ENCODE measurements at places on chromosomes 4 and X.

DNA sequence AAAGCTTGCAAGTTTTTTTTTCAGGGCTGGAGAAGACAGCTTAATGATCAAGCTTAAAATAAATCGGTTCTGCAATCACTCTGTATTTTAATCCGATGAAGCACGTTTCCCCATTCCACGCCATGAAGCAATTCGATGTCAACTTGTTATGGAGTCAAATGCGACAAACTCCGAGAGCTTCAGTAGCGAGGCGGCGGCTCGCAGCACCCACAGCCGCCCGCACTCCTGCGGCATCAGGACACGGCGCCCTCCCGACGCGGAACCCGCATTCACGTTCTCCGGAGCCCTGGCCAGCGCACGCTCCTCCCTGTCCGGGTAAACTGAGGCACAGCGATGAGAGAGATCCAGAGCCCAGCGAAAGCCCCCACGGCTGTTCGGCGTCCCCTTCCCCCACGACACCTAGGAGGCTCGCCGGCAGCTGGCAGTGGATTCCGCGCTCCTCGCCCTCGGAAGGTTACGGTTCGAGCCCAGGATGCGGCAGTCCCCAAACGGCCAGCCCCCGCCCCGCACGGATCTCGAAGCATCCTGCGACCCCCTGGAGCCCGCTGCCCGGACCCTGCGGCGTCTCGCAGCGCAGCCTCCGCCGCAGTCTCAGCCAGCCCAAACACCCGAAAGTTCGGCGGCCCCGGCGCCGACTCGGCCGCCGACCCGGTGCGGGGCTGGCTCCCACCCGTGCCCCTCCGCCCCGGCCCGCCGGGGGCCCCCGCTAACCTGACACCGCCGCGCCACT lies 507 bp downstream of the MFAP3L start:
- DNase-seq, result no peak

GRCh38 chr4:118776157-118776954 lies 59.6 kb downstream of the SEC24D start:
- no peak for DNase-seq

DNA sequence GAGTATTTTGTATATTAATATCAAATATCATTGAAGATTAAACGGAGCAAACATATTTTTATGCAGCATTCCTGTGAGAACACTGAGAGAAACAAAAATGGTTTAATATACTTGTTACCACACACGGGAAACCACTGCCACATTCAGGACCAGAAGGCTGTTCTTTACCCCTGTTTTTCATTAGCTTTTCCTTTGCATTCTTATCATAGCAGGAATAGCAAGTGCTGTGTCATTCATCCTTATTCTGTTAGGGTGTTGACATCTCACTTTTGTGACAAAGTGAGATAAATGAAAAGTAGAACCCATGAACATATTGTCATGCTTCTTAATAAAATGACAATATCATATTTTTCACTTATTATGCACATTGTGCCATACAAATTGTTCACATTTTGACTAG lies 212.4 kb upstream of the NDST4 start:
- no peak for DNase-seq

DNA sequence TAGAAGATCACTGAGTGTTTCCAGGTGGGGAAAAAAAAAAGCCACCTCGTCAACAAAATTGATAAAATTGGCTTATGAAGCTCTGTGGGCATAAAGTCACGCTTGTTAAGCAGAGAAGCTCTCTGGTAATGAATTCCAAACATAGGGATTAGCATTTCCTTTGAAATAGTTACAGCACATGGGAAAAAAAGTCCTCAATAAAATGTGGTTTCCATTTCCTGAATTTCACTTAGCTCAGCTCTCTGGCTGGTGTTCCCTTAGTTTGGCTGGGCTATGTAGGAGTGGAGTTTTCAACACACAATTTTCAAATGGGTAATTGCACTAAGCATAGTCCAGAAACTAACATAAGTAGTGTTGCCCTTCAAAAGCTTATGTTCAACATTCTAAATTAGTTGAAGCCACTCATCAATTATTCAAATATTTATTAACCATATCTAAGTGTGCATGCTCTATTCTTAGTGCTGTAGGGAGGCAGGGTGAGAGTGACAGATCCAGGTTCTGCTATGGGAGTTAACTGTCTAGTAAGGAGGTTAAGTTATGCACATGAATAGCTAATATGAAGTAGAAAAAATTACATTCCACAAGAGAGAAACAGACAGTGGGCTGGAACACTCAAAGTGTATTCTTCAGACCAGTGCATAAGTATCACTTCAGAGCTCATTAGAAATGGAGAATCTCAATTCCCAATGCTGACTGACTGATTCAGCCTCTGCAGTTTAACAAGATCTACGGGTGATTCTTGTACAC lies 445.7 kb downstream of the SMARCA1 start:
- DNase-seq, result no peak

DNA sequence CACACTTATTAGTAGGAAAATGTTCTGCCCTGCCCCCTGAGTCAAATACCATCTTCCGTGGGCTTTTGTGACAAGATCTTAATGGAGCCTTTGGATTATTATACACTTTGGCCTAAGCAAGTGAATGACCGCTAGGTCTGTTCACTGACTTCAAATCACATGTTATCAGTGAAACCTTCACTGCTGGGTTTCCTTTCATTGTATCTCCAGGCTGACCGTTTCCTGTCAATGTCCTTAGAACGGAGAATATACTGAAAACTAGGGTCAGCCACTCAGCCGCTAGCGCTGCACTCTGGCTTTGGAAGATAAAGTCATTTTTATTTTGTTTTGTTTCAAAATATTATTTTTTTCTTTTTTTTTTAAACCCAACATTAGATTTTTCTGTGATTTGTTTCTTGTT lies 107.0 kb upstream of the TLL1 start:
- DNase-seq, result no peak

DNA sequence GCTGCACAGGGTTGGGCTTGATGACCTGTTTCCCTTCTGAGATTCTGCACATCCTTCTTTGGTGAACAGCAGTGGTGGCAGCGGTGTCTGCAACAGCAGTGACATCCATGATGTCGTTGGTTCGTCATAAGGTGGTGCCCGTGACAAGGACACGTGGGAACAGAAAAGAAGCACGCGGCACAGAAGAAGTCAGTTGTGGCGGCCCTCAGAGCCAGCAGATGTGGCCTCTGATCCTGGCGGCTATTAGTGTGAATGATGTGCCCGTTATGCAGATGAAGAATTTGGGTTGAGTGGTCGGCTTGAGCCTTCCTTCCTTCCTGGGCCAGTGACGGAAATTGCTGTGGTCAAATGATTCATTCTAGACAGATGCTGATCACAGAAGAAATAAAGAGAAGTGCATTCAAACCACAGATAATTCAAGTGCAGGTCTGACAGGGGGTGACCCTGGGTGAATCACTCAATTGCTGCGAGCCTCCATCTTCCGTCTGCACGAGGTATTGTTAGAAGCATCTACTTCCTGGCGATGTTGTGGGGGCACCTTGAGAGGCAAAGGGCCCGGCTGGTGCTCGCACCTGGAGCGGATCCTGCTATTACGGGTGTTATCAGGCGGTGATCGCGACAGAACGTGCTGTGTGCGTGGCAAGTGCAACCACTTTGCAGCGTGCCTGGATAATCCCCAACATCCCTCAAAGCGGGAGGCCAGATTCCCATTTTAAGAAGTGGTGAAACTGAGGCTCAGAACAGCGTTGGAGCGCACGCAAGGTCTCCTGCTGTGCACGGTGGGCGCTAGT lies 215.2 kb upstream of the PSAPL1 start:
- DNase-seq, result no peak

GRCh38 chr4:169027663-169028062 lies 17.6 kb upstream of the CBR4 start:
- no peak for DNase-seq

DNA sequence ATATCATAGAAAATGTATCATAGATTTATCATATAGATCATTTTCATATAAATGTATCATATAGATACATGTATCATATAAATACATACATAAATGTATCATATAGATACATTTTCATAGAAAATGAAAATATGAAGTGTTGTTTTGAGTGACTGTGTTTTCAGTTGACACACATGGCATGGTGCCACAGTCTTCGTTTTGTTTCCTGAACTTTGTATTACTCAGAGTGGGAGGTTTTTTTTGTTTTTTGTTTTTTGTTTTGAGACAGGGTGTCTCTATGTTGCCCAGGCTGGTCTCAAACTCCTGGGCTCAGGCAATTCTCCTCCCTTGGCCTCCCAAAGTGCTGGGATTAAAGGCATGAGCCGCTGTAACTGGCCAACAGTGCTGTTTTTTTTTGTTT lies 3.9 kb downstream of the RBM10 start:
- DNase-seq, result no peak

GRCh38 chrX:8820910-8821527 lies 19.8 kb upstream of the FAM9A start:
- no peak for DNase-seq

DNA sequence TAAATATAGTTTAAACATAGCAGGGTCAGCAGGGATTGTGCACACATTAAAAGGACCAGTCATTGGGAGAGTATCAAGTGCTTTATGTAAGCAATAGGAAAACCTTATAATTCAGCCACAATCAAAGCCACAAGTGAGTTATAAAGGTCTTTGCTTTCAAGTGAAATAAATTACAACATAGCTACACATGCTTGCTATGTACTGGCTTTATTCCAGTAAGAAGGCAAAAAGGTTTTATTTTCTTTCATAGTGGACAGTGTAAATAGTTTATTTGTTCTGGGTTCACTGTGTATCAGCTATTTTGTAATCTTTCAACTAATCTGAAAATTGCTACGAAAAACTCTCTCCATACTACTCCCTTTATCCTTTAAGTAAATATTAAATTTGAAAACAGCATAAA lies 691.4 kb downstream of the PCDH7 start:
- no peak for DNase-seq

- no peak for DNase-seq
Observed at GRCh38 chr4:120007191-120007871, 59.3 kb downstream of the MAD2L1 start.

GRCh38 chr4:99117876-99118693 lies 26.0 kb downstream of the ADH4 start:
- DNase-seq, result peak; percentile 11

GRCh38 chrX:21985332-21985777 lies 44.8 kb downstream of the SMS start:
- DNase-seq, result peak; percentile 43

DNA sequence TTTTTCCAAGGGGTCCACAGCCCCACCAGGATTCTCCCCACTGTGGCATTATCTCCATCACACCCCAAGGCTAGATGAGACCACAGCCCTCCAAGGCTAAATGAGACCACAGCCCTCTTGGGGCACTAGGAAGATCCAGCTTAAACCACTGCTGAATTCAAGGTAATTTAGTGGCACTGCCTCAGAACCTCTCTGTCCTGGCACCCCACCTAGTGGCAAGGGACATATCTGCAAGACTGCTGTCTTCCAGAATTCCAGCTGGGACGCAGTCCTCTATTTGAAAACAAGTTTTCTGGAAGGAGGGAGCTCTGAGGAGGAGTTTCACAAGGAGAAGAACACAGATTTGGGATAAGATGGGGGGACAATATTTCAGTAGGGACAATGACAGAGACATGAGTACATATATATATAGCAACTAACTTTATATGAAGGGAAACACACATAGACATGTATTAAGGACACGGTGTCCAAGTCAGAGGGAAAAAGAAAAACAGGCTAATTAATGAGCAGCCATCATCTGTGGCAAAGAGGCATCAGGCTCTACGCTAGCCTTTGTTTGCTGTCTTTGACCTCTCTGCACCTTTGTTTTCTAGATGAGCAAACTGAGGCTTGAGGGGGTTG lies 9.3 kb downstream of the CETN2 start:
- DNase-seq, result peak; percentile 45

DNA sequence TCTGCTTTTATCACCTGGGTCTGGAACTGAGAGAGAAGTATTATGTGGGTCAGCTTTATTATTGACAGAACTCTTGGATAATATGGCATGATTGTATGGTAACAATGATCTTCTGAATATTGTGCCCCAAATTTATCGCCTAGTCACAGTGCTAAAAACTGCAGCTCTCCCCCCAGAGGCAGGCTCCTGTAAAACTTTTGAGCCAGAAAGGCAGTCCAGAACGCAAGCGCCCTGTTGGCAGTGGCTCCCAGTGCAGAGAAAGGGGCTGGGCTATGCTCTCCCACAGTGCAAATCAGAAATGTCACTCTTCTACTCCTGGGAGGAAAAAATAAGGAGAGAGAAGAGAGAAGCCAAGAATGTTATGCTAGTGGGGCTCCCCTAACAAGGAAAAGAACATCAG lies 50.5 kb downstream of the HELT start:
- no peak for DNase-seq

DNA sequence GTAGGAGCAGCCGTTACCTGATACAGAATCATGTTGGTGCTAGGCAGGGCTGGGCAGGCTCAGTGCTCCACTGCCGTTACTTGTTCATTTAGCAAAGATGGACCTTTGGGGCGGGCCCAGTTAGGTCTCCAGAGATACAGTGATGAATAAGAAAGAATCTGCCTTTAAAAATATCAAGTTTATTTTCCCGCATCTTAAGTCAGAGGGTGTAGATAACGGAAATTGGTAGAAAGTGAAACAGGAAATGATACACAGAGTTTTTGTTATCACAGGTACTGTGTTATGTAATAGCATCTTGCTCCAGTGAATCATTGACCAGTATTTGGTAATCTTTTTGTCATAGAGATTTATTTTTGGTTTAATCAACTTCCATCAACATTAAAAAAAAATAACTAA lies 5.5 kb downstream of the TMEM131L start:
- no peak for DNase-seq

DNA sequence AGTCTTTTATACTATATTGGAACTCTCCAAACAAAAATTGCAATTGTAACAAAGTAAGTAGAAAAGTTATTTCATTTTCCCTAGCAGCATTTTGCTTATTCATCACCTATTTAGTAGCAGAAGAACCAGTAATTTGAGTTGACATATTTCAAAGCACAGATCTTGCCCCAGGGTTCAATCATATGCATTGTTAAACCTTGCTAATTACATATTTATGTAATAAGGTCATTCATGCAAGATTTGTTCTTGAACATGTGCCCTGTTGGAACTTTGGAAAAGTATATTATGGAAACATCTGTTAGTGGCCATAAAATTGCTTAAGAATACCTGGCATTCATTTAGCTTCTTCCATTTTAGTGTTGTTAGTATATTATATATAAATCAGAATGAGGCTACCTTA lies 191.7 kb downstream of the TLL1 start:
- DNase-seq, result no peak

DNA sequence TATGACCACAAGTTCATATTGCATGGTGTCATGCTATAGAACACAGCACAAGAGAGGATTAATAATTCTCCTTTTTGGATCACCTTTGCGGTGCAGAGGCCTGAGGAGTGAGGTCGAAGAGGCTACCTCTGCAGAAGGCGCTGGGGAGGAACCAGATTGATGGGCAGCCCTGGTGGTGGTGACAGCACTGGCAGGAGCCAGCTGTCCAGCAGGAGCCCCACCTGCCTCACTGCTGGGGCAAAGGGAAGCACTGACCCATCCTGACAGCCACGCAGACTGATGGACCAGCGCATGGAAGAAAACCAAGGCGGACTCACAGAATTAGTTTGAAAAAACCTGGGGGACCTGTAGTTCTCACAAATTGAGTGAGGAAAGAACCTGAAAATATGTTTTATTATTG lies 50.9 kb downstream of the COX18 start:
- DNase-seq, result no peak

GRCh38 chr4:38056011-38056685 lies 96.0 kb downstream of the PTTG2 start:
- no peak for DNase-seq

Data from NCI-H1694 treated with DMSO at 0.1 percent for 48 hours (cell line).